Activated naive CD4-positive, alpha-beta T cell treated with anti-CD3 and anti-CD28 coated beads, Interleukin-2, amount 10 ng/mL, durations not matched to agents 7 days and 5 days (primary cell): ENCODE measurements at places on chromosomes 12 and 14.

- peak; percentile 64 for DNase-seq
These were observed 185.6 kb upstream of the ARID2 start for GRCh38 chr12:45543887-45544286.

DNA sequence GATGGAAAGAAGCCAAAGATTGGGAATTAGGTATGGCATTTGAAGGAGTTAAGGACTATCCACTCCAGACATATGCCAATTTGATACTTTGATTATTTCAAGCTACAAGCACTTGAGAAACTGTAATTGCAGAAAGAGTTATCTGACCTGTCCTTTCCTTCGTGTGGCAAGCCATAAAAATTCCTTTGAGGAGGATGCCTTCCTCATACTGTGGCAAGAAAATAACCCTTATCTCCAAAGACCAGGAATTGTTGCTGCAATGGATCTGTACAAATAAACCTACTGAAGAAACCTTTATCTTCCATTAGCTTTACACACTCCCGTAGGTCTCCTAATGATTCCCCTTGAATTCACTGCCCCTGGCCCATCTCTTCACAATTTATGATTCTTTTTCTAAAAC, 165.1 kb upstream of the AMIGO2 start:
- DNase-seq: no peak

DNA sequence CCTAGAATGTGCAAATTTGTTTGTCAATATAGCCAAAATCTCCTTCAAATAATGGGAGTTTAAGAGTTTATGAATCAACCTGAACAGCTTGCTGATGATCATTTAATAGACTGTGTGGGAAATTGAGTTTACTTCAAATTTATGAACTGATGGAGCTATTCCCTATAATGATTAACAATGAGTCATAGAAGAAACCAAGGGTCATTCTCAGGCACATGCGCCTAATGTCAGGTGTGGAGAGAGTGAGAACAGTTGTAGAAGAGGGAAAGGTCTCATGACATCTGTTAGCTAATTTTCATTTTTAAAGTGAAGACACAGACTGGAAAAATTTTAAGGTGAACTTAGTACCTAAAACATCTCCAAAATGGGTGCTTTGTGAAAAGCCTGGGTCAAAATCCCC, 191.8 kb downstream of the BMP4 start:
- DNase-seq: no peak

DNA sequence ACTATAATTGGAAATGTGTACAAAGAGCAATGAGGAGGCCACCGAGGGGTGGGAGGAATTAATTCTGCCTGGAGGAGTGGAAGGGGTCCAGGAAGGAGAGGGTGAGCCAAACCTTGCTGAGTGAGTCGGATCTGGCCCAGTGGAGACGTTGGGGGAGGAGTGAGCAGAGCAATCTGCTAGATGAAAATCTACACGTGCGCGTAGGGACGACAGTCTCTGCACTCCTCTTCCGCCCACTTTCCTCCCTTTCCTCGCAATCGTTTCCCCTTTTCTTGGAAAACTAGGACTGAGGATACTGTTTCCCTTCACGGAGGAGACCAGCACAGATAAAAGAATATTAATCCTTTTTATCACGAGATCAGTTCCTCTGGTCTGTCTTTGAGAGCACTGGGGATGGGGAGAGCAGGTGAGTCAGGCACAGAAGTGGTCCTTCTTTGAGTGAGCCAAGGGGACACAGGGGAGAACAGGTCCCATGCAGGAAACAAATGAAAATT, 2.9 kb upstream of the NAB2 start:
- DNase-seq: peak; percentile 49

DNA sequence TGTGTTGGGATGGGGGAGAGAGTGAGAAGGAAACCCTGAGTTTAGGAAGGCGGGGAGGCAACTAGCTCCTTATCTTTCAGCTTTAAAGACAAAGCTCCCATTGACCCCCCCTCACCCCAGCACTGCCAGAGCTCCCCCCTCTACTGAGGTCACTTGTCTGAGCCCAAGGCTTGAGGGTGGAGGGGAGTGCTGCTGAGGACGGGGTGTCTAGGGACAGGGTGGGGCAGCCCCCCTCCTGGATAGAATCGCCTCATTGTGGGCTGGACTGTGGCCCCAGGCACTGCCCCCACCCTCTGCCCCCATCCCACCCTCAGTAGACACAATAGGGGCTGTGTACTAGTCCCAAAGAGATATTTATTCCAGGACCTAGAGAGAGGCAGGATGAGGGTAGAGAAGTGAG, 3.0 kb downstream of the ERBB3 start:
- DNase-seq: no peak

GRCh38 chr14:54322701-54323337, 74.0 kb upstream of the CDKN3 start:
- DNase-seq: no peak

DNA sequence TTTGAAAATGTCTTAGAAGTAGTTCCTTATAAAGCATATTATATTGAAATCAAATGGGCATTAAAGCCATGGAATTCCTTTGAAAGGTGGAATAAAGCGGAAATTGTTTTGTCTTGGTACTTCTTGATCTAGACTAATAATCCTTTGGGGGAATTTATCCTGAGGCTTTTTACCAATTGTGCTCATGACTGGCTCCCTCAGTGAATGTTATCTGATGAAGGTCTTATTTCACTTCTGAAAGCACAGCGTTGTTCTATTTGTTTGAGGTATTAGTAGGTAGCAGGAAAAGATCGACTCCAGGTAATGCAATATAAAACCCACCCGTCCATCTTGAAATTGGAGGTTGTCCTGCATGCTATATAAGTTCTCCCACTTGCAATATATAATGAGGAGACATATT, 64.8 kb downstream of the PPFIBP1 start:
- no peak for DNase-seq

DNA sequence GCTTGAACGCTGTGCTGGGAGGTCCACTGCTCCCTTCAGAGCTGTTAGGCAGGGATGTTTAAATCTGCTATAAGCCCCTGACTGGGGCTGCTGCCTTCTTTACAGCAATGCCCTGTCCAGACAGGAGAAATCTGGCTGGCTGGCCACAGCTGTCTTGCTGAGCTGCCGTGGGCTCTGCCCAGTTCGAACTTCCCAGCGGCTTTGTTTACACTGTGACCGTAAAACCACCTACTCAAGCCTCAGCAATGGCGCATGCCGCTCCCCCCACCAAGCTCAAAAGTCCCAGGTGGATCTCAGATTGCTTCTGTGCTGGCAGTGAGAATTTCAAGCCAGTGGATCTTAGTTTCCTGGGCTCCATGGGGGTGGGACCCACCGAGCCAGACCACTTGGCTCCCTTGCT, 35.8 kb downstream of the CKAP4 start:
- DNase-seq: no peak

DNA sequence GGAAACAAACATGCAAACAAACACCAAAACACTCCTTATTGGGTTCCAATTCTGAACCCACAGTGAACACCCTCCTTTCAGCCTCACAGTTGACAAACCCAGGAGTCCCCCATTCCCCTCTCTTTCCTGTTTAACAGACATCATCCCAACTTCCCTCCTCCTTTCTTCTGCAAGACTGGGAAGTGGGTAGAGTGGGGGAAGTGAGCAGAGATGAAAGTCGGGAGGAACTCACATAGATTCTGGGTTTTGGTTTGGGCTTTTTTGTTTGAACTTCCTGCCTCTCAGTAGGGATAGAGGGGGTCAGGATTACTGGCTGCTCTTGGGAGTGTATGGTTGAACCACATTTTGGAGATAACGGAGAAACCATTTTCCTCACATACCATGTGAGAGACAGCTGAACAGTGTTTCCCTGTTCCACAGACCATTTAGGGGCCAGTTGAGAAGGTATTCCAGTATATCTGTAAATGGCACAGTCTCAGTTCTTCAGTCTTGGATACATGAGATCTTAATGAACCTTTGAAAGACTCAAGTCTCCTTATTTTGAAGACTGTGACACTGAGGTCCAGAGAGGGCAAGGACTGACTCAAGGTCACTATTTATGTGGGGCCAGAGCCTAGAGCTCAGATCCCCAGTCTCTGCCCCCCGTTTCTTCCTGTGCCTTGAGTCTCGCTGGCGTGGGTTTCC, 3.9 kb upstream of the GPR84 start:
- no peak for DNase-seq

DNA sequence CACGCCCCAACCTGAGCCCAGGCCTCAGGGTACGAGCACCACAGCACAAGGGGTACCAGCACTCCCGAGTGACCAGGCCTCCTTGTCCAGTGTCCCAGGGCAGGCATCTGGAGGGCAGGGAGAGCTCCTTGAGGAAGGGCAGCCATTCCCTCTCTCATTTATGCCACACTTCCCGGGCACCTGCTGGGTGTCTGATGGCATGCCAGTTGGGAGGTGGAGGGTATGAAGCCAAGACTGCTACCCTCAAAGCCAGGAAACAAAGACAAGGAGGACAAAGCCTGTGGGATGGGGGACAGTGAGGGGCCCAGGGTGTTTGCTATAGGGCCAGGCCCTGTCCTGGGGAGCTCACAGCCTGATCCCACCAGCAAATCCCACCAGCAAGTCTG, 45.6 kb downstream of the CCDC88C start:
- no peak for DNase-seq

- DNase-seq: no peak
These were observed 130.9 kb downstream of the GPR135 start for GRCh38 chr14:59334253-59334652.

- DNase-seq: no peak
These were observed 341.2 kb downstream of the CACNA1C start for GRCh38 chr12:2393996-2394395.

DNA sequence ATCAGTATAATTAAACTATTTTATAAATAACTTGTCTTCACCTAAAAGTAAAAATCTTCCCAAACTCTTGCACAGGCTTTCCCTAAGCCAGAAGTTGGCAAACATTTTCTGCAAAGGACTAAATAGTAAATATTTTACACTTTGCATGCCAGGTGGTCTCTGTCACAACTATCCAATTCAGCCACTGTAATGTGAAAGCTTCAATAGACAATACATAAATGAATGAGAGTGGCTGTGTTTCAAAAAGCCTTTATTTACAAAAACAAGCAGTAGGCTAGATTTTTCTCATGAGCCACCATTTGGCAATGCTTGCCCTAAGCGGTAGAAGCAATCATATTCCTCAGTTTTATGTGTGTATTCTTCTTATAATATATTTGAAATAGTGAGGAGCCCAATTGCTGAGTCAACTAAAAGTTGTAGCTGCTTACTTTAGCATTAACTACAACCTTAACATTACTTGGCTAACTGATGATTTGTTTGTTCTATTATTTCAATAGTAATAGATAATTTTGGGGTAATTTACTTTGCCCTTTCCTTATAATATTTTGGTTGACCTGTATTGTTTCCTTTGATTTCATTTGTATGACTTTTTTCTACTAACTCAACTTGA, 236.0 kb upstream of the SYT1 start:
- no peak for DNase-seq

DNA sequence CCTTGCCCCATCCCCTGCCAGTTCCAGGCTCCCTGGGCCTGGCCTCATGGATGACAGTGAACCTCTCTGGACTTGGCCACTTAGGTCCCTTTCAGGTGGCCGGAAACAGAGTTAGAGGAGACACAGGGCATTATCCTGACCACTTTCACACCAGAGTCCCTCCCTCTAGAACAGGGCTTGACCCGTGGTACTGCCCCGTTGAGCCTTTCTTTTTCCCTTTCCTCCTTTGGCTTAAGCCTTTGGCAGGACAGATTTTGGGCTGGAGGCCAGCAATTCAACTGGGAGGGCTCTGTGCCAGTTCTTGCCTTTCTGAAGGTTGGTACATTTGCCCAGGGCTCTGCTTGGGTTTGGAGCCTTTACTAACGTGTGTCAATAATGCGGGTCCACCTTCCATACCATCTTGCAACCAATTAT, 22.8 kb downstream of the TPCN1 start:
- no peak for DNase-seq

DNA sequence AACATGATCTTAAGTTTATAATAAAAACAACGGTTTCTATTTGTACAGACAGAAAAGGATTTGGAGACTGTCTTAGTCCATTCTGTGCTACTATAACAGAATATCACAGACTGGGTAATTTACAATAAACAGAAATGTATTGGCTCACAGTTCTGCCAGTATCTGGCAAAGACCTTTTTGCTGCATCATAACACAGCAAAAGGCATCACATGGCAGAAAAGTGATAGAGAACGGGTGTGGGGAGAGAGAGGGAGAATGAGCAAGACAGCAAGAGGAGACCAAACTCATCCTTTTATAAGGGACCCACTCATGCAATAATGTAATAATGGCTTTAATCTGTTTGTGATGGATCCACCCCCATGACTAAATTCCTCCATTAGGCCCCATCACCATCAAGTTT, 17.0 kb upstream of the NUDT4 start:
- DNase-seq: no peak

GRCh38 chr12:108175310-108175709, 46.2 kb downstream of the WSCD2 start:
- no peak for DNase-seq

DNA sequence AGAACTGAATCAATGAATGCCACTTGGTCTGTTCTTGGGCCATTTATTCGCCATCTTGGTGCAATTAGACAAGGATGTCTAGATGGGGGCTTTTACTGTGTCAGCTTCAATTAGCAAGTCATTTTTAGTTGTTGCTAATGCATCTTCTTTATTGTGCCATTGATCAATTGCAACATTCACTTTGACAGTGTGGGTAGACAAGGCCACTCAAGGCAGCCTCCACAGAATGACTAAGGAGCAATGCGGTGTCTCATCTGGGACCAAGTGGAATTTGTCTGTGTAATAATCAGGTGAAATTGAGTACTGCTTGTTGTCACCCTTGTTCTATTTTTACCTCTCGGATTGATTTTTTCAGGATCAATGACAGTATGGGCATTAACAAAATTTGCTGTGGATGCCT, 275.9 kb downstream of the CACNA1C start:
- no peak for DNase-seq

GRCh38 chr12:89951050-89951693, 242.5 kb upstream of the ATP2B1 start:
- no peak for DNase-seq

DNA sequence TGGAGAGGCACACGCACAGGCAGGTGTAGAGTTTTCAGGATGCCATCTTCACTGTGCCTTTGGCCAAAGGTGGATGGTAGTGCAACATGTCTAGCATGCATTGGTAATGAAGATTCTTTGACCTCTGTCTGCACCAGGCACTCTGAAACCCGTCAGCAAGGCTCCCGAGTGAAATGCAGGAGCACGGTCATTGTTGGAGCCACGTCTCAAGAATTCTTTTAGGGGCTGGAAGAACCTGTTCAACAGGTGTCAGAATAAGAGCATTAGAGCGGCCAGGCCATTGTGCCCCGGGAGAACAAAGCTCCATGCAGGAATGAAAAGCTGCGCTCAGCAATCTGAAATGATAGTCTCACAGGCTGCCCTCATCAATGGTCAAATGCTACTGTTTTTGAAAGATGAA, 40.2 kb upstream of the DICER1 start:
- no peak for DNase-seq
